ENCODE measurements at places on chromosomes 16 and 17.
A peak's percentile ranks its signal among the peaks of the same experiment; 100 is the strongest.

GRCh38 chr16:12406926-12407690 lies 396.6 kb downstream of the CPPED1 start:
- peak; percentile 4 for DNase-seq

DNA sequence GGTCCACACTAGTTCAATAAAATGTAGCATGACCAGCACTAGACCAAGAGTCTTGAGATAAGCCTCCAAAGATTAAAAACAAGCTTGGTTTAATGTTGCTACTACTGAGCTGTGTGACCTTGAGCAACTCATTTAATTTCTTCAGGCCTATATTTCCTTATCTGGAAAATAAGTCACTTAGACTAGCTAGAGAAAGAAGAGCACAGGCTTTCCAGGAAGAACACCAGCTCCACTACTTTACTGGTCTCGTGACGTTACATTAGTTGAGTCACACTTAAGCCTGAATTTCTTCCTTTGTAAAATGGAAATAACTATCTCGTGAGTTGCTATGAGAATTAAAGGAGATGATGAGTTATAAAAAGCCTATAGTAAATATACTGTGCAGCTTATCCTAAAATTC lies 5.4 kb downstream of the HELZ start:
- no peak for DNase-seq

DNA sequence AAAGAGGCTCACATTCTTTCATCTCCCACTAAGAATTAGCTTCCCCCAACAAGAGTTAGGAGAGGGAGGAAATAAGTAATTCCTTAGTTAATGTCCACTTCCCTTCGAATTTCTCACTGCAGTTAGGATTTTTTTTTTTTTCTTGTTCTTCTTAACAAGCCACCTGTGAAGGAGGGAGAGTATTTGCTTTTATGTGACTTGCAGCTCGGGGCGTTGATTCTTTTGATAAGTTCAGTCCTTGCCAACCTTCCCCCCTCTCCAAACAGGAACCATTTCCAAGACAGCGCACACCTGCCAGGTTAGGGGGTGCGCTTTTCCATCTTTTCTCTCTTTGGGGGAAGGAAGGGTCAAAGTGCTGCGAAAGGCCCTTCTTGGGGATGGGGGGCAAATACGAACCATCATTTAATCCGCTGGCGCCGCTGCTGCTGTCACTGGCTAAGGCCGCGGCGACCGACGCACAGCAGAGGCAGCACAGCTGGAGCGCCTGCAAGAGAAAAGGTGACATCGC lies 758 bp downstream of the ADAMTS18 start:
- no peak for DNase-seq

DNA sequence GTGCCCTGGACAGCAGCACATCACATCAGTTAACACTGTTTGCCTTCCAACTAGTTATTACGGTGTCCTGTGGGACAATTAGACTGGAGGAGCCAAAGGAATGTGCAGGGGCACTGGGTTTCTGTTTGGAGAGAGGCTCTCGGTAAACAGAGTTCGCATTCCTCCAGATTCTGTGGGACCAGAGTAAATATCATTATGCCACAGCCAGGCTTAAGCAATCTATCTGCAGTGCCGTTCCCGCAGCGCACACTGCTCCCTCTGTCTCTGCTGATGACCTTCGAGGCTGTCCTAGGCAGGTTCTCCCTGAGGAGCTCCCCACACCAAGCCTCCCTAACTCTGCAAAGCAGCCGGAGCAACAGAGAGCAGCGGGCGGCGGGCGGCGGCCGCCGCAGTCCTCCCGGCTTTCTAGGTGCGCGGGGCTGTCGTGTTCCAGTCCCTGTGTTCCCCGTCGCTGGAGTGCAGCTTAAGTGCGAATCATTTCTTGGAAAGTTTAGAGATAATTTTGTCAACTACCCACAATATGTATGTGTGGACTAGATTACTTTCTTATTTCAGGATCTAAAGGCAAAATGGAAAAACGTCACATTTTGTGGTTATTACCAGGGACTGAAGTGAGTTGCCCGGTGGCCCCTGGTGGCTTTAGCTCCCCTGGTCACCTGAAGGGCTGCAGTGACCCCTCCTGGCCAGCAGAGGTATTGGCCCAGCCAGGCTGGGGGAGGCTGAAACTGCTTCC lies 43.3 kb downstream of the PGS1 start:
- DNase-seq, result peak; percentile 51

- no peak for DNase-seq
These were observed 4.7 kb downstream of the SLC22A31 start for GRCh38 chr16:89195521-89196171.

- DNase-seq, result no peak
These were observed 151.9 kb downstream of the SALL1 start for GRCh38 chr16:50999181-50999580.

DNA sequence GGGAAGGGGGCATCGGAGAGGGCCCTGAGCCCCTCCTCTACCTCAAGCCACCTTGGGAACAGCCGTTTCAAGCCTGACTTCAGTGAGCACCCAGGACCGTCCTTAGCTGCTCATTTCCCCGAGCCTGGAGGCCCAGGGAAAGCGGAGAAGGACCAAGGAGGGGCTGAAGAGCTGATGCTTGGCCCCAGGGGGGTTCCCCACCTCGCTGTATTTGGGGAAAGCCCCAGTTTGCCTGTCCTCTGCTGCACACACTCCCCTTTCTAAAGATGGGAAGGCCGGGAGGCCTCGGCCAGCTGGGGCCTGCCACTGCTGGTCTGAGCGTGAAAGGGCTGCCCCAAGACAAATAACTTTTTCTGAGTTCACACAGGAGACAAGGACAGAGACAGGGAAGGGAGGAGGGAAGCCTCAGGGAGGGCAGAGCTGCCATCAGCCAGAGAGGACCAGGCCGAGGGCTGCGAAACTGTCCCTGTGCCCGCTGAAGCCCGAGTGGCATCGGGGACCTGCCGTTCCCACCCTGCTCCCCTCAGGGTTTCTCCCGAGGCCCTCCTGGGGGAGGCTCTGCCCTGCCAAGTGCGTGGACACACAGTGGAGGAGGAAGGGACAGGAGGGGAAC lies 11.6 kb downstream of the ZACN start:
- DNase-seq, result no peak

Data from Panc1 (cell line).